Iris pigment epithelial cell (primary cell): ENCODE measurements at places on chromosomes 3 and 15.

- DNase-seq: no peak
Measured at GRCh38 chr3:110593749-110594148, 477.9 kb upstream of the NECTIN3 start.

DNA sequence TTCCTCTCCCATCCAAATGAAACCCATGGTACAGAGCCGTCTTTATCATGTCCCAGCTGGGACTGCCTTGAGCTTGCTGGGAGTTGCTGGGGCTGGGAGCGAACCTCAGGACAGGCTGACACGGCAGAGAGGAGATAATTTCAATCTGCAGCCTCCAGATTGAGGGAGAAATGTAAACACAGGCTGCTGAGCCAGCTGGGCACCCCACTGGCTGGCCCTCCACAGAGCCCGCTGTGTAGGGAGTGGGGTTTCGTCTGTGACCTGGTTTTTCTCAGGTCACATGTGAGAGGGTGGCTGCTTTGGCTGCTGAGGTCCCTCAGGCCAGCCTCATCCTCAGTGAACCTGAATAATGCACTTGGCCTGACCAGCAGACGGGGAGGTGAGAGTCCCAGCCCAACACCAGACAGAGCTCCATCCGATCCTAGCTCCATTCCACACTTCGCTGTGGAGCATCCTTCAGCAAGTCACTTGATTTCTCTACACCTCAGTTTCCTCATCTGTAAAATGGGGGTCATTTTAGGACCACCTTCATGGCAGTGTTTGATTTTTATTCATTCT, 121.6 kb upstream of the MRPS22 start:
- DNase-seq: no peak

DNA sequence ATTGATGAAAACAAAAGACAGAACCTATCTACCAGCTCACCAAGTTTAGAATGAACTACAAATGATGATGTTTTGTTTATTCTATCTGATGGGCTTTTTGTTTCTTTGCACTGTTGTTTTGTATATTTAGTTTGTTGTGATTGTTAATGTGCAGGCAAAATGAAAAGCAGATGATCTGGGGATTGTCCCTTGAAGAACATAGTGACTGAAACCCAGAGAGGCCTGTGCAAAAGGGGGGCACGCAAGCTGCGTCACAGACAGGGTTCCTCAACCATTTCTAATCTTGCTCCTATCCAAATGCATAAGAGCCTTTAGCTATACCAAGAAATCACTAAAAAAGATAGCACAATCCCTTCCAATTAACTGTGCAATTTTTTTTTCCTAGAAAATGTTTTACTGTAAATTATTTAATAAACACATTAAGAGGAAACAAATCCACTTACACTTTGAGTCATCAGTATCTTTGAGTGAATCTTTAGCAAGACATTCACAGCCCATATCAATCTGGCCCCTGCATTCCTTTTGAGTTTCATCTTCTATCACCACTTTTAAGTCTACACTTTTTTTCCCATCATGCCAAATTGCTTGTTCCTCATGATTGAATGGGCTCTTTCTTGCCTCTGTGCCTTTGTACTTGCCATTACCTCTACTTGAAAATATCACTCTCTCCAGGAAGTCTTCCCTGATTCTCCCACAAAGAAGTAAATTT, 220.3 kb downstream of the ATP8B4 start:
- peak; percentile 38 for DNase-seq

- DNase-seq: no peak
Measured at GRCh38 chr3:3097958-3098357, 12.2 kb downstream of the IL5RA start.

- DNase-seq: no peak
Measured at GRCh38 chr3:29167180-29167579, 113.7 kb upstream of the RBMS3 start.

DNA sequence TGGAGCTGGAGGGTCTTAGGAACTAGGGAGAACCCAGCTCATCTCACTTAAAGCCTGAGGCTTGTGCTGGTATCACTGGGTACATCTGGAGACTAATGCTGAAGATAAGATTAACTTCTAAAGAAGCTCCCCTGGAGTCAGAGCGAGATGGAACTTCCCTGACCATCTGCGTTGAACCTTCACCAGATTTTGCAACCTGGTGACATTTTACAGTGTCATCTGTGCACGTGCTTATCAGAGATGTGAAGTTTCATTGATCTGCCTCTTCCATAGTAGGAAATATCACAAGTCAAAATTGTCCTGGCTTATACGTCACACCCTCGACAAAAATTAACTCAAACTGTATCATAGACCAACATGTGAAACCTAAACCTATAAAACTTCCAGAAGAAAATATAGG, 395.5 kb downstream of the SHQ1 start:
- DNase-seq: no peak

DNA sequence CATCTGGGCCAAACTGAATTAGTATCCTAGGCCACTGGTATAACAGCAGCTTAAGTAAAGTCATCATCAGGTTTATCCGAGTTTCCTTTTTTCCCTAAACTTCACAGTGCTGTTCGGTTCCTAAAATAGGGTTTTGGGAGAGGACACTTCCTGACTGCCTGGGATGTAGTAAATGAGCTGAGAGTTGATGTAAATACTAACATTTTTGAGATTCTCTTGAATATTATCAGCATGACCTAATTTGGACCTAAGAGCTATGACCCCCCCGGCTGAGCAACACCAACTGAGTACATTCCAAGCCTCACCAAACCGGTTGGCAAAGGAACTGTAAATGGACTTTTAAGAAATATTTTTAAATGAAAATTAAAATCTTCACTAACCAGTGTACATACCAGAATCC, 78.8 kb downstream of the IL5RA start:
- peak; percentile 3 for DNase-seq

DNA sequence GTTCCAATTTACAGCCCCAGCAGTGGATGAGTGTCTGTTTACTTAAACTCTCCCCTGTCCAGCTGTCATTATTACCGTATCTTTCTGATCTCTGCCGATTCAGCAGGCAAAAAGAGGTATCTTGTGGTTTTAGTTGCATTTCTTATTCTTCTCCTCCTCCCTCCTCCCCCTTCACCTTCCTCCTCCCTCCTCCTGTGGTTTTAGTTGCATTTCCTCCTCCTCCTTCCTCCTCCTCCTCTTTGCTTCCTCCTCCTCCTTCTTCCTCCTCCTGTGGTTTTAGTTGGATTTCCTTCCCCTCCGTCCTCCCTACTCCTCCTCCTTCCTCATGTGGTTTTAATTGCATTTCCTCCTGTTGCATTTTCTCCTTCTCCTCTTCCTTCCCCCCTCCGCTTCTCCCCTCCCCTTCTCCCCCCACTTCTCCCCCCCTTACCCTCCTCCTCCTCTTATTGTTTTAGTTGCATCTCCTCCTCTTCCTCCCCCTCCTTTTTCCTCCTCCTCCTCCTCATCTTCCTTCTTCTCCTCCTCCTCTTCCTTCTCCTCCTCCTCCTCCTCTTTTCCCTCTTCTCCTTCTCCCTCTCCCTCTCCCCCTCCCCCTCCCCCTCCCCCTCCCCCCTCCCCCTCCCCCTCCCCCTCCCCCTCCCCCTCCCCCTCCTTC, 25.3 kb upstream of the VPS33B start:
- DNase-seq: peak; percentile 12

- DNase-seq: peak; percentile 66
Measured at GRCh38 chr15:100043068-100043641, 298.6 kb downstream of the ADAMTS17 start.

DNA sequence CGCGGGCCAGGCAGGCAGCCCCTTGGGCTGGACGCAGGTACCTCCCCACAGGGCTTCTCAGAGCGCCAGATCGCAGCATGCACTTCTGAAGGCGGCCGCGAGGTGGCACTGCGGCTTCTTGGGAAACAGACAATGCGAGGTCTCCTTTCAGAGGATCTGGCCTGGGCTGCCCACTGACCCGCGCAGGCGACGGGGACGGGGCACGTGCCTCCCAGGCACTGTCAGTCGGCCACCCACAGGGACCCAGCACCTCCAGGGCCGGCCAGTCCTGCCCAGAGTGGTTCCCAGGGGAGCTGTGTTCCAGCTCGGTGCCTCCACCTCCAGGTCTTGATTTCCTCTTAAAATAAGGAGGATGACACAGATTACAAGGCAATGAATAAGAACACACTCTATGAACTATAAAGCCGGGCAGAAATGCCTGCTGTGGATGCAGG, 24.4 kb upstream of the TXNRD3 start:
- peak; percentile 65 for DNase-seq

DNA sequence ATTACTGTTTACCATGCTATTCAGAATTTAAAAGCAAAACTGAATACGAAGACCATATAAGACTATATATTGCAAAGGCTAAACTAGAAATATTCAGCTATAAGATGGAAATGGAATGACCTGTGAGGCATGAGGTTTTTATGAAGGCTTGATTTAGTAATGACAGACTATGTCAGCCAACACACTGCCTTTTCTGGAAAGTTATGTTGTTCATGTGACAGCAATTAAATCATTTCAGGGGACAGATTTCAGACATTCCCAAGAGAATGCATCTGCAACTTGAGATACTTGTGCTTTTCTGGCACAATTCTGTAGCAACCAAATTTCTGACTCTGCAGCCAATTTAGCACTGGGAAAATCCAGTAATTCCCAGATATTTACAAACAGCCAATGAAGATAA, 8.6 kb upstream of the GATM start:
- DNase-seq: no peak

- DNase-seq: no peak
Measured at GRCh38 chr3:17411157-17411877, 331.1 kb downstream of the TBC1D5 start.

GRCh38 chr3:55882006-55882405, 394.9 kb upstream of the WNT5A start:
- no peak for DNase-seq

GRCh38 chr3:120743556-120744195, 1.1 kb downstream of the GTF2E1 start:
- DNase-seq: no peak

DNA sequence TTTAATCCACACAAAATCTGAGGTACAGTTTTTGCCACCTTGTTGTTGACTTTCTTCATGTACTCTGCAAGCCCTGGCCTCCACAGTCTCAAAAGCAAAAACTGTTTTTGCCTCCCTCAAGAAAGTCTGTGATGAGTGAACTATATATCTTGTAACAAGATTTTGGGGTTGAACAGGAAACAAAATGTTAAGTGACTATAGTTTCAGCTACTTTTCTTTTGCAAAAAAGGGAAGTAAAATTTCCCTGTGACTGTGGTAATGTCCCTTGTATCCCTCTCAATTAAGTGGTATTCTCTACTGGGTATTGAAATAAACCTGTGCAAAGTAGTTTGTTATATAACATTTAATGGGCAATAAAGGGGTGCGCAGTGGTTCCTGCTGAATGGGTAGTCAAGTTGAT, 21.3 kb upstream of the SCAANT1 start:
- no peak for DNase-seq

GRCh38 chr3:54549607-54550220, 378.1 kb downstream of the LRTM1 start:
- DNase-seq: no peak

GRCh38 chr15:48888191-48888590, 10.3 kb downstream of the EID1 start:
- no peak for DNase-seq

DNA sequence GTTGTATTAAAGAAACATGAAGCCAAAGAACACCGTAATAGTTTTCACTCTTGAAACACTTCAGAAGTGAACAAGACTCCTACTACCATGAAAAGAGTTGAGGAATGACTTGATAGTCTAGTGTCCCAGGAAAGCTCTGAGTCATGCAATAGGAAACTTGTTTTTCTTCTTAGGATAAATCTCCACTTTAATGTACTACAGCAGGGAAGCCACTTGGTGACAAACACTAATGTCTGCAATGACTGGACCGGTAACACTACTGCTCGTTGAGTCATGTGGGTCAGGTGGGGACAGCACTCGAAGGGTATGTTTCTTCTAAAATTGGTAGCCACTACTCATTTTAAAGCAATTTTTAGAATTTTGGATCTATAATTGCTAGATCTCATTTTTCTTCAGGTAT, 291.7 kb upstream of the CNTN3 start:
- no peak for DNase-seq

DNA sequence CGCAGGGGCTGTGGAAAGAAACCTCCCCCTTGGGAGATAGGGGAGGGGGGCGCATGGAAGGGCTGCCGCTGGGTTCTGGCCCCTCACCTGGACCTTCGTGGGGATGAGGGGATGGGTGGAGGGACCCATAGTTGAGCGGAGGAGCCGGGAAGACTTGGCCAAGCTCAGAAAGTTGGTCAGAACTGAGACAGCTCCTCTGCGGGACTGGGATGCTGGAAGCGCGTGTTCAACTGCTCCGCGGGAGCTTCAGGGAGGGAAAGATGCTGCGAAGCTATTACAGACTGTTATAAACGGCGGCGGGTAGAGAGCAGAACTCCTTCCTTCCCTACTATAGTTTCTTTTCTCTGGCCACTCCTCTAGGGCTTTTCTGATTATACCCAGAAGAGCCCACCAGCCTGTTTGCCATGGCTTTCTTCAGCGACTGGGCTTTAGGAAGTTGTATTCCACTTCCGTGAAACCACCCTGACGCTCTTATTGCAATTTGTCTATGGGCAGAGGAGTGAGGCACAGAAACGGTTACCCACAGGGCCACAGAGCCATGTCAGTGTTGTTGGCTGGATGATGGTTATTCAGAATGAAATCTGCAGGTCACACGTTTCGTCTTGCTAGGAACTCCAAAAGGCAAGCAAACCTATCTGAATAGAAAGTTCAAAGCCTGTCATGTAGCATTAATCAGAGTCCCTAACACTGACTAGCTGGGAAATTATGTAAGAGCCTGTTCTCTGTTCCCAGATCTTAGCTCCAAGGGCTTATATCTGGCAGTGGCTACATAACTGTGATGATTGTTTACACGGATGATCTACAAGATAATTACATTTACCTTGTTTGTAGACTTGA, 1.1 kb downstream of the SYNPR start:
- no peak for DNase-seq

DNA sequence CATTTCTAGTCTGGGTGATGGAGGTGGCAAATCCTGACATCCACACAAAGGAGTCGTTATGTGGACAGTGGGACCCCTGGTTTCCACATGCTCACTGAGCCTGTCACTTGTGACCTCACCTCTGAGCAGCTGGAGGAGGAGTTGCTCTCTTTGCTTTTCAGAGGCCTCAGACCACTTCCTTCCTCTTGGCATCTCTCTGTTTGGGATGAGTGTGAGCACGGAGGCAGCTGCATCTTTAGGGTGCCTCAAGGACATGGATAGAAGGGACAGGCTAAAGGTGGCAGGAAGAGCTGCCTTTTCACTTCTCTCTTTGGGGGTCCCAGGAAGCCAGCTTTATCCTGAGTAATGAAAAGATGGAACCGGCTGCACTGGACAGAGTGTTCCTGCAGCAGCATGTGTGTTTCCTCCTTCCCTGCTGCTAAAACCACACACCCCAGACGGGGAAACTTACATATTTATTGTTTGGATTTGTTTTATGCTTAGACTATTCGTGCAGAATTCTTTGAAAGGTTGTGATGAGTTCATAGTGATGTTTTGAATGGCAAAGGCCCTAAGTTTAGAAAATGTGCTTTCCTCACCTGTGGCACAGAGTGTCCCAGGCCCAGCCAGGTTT, 31.8 kb downstream of the GPR171 start:
- peak; percentile 15 for DNase-seq
